ENCODE measurements at places on chromosomes 6 and 20. TPM values are rescaled to one million over a fixed set of nuclear protein-coding genes. Genes with fewer than 3 reads are reported as not detected.

Gene HLA-G
- polyA plus RNA-seq: not detected

Gene WFDC12
- polyA plus RNA-seq: not detected

Gene VSTM2L
- 22.1 TPM for polyA plus RNA-seq

Gene BANF2
- not detected for polyA plus RNA-seq

Gene LPA
- polyA plus RNA-seq: not detected

Gene MBOAT1
- polyA plus RNA-seq: not detected

Gene LY6G6F
- polyA plus RNA-seq: not detected

Gene SLC52A3
- polyA plus RNA-seq: not detected

Gene ANKRD66
- not detected for polyA plus RNA-seq

Gene EFCAB8
- not detected for polyA plus RNA-seq

Gene TFAP2A
- polyA plus RNA-seq: not detected

Gene TOMM6
- polyA plus RNA-seq: 130 TPM

Gene TMEM181
- 47.6 TPM for polyA plus RNA-seq

Gene PNRC1
- 17.9 TPM for polyA plus RNA-seq

Gene FHL5
- polyA plus RNA-seq: not detected

Gene ECHDC1
- polyA plus RNA-seq: 116 TPM

Gene NHSL1
- polyA plus RNA-seq: 1.5 TPM

Gene PROKR2
- not detected for polyA plus RNA-seq

Gene TP53TG5
- polyA plus RNA-seq: not detected

Gene PBOV1
- not detected for polyA plus RNA-seq

Gene TP53INP2
- 11.5 TPM for polyA plus RNA-seq

Gene HMGCLL1
- polyA plus RNA-seq: 54.2 TPM

Gene TSPO2
- polyA plus RNA-seq: not detected

Gene UST
- 7.5 TPM for polyA plus RNA-seq

Gene CST4
- not detected for polyA plus RNA-seq

Gene CST3
- polyA plus RNA-seq: 52.4 TPM

Gene WFDC5
- polyA plus RNA-seq: not detected

Gene GSTA2
- polyA plus RNA-seq: not detected

Gene MYH7B
- polyA plus RNA-seq: 0.18 TPM

Gene KATNA1
- 32.2 TPM for polyA plus RNA-seq

Gene CLDN20
- polyA plus RNA-seq: not detected

Gene PACRG
- 6.9 TPM for polyA plus RNA-seq

Gene RBM24
- polyA plus RNA-seq: 4.9 TPM

Gene CTCFL
- not detected for polyA plus RNA-seq

Gene PARD6B
- 5.9 TPM for polyA plus RNA-seq

Gene MDC1
- 8.1 TPM for polyA plus RNA-seq

Gene CST5
- not detected for polyA plus RNA-seq
